ENCODE measurements at places on chromosomes 16 and 17.

DNA sequence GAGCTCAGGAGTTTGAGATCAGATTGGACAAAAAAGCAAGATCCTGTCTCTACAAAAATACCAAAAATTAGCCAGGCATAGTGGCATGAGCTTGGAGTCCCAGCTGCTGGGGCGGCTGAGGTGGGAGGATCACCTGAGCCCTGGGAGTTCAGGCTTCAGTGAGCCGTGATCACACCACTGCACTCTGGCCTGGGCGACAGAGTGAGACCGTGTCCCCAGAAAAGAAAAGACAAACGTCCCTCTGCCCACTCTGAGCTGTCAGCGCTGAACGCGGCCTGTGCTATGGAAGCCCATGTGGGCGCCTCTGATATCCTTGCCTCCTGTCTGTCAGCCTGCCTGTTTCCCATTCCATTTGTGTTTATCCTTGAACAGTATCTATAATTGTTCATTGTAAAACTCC lies 50.7 kb downstream of the FOXK2 start:
- no peak for DNase-seq

DNA sequence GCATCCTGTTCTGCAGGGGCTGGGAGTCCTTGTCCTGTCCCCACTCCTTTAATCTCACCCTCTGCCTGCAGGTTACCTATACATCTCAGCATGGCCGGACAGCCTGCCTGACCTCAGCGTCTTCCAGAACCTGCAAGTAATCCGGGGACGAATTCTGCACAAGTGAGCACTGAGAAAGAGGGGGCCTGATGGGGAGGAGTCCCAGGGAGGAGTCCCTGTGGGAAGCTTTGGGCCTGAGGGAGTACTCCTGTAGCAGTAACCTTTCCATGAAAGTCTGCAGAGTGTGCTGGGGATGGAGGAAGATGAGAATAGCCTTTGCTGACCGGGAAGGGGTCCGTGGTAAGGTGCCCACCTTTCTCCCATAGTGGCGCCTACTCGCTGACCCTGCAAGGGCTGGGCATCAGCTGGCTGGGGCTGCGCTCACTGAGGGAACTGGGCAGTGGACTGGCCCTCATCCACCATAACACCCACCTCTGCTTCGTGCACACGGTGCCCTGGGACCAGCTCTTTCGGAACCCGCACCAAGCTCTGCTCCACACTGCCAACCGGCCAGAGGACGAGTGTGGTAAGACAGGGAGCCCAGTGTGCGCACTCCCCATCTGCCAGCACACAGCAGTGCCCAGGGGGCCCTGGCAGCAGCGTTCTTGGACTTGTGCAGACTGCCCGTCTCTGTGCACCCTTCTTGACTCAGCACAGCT lies 14.8 kb downstream of the MIEN1 start:
- no peak for DNase-seq

- DNase-seq: no peak
Measured at GRCh38 chr17:63435681-63436522, 10.2 kb downstream of the CYB561 start.

DNA sequence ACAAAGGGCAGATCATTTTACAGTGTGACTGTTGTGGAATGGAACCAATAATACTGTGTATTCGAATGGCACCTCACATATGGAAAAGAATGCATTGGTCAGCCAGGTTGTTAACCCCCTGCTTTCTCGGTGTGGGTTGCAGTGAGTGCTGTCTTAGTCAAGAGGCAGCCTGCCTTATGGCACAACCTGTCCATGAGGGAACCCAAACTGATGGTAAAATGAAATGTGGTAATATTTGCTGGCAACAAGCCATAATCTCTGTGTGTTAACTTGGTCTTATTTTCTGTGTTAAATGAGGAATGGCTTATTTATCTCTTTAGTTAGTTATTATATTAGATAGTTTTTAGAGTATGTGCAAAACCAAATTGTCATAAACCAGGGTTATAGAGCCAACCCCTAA lies 81.6 kb downstream of the TMC6 start:
- DNase-seq: no peak

DNA sequence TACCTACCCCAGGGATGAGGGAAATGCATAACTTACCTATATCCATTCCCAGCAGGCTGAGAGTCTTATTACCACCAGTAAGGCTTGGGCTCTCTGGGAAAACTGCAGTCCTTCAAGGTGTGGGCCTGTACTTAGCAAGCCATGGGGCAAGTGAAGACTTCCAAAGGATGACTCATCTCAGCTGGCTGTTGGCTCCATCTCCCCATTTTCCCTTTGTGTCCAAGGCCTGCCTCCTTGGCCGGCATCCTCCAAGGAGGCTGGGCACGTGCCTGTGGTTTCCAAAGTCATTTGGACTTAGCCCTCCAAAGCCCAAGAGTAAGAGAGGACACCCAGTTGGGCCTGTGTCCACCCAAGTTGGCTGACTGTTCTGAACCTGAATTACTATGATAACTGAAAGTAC lies 89.8 kb downstream of the TMEM100 start:
- no peak for DNase-seq

DNA sequence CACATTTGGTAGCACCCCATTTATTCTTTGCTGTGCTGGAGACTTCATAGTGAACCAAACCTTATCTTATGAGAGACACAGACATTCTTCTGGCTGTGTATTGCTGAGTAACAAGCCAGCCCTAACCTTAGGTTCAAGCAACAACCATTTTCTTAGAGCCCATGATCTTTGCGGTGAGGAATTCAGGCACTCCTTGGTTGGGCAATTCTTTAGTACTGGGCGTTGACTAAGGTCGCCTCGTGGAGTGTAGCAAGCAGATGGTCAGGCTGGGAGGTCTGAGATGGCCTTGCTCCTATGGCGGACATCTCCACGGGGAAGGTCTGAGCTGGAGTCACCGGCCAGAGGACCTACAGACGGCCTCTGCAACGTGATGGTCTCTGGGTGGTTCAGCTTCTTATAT lies 43.1 kb downstream of the ARSG start:
- DNase-seq: no peak

- DNase-seq: no peak
Measured at GRCh38 chr16:86391486-86391885, 118.8 kb upstream of the FOXF1 start.

GRCh38 chr16:84545114-84545737 lies 40.8 kb upstream of the MEAK7 start:
- DNase-seq: no peak

- no peak for DNase-seq
Measured at GRCh38 chr17:71511266-71511995, 609.4 kb upstream of the SOX9 start.

DNA sequence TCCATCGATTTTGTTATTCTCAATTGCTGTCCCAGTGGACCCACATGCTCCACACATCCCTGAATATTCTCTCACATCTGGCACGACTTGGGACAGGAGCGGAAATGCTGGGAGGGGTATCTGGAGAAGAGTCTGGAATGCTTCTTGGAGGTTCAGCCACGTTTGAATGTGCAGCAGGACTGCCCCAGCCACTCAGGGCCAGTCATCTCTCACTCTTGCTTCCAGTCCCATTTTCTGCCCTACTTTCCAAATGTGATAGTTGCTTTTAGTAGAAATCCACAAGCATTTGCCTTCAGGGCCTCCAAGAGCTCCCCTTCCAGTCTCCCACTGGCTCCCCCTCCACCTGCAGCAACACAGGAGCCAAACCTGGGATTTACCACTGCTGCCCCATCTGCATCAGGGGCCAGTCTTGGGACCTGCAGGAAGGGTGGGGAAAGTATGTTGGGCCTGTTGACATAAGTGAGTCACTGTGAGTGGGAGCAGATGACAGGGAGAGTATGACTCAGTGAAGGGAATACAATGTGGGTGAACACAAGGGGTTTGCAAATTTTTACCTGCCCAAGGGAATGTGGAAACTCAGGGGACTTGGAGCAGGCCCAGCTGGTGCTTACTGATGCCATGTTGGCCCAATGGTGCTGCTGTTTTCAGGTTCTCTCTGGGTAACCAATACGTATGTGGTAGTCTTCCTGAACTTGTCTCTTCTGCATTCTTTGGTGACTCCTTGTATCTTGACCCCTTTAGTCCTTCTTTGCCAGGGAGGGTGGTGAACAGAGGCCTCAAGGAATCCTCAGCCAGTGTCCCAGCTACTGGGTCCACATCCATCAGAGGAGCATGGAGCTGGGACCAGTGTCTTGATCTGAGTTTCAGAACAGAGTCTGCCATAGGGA lies 78.8 kb upstream of the CRHR1 start:
- no peak for DNase-seq

DNA sequence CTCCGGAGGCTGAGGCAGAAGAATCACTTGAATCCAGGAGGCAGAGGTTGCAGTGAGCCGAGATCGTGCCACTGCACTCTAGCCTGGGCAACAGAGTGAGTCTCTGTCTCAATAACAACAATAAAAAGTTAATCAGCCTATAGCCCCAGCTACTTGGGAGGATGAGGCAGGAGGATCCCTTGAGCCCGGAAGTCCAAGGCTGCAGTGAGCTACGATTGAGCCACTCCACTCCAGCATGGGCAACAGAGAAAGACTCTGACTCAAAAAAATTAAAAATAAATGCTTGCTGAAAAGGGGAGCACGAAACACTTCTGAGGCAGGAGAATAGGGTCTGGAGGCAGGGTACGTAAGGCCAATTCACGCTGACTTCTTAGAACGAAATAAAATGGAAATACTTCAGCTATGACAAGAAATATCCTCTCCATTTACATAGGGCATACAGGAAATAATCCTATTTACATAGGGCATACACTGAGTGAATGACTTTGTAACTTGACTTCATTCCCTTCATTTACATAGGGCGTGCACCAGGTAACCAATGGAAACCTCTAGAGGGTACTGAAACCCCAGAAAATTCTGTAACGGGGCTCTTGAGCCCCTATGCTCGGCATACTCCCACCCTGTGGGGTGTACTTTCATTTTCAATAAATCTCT lies 3.2 kb upstream of the PRPSAP1 start:
- peak; percentile 37 for DNase-seq

DNA sequence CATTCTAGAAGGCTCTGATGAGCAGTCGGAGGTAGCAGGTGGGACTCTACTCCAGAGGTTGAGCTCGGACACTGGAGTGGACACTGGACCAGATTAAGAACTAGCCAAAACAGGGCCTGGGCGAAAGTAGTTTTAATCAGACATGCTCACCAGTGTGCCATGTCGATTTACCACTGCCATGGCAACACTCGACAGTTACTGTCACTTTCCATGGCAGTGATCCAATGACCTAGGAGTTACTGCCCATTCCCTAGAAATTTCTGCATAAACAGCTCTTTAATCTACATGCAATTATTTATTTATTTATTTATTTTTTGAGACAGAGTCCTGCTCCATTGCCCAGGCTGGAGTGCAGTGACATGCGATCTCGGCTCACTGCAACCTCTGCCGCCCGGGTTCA lies 7.2 kb upstream of the METTL9 start:
- DNase-seq: no peak

GRCh38 chr17:27860971-27861664 lies 32.0 kb downstream of the LYRM9 start:
- DNase-seq: no peak

DNA sequence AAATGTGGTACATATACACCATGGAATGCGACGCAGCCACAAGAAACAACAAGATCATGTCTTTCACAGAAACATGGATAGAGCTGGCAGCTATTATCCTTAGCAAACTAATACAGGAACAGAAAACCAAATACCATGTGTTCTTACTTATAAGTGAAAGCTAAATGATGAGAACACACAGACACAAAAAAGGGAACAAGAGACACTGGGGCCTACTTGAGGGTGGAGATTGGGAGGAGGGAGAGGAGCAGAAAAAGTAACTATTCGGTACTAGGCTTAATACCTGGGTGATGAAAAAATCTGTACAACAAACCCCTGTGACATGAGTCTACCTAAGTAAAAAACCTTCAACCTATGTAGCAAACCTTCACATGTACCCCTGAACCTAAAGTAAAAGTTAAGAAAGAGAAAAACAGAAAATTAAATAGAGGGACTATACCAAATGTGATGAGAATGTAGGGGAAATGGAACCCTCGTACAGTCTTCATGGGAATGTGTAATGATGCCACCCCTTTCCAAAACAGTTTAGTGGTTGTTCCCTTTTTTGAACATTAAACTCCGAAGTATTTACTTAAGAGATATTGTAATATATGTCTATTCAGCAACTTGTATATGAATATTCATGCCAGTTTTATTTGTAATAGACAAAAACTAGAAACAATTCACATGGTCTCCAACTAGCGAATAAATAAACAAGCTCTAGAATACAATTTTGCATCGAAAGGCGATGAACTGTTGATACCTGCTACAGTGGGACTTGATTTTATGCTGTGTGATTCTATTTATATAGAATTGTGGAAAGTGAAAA lies 33.9 kb downstream of the AHSP start:
- no peak for DNase-seq

- peak; percentile 65 for DNase-seq
Measured at GRCh38 chr16:23182206-23182678, 303 bp upstream of the SCNN1G start.

GRCh38 chr16:651844-652243 lies 2.7 kb downstream of the WDR90 start:
- DNase-seq: no peak

GRCh38 chr16:76276745-76277438 lies at the start of gene CNTNAP4:
Gene CNTNAP4 (plus strand): TSS chr16:76277401. CDS start chr16:76277663, 262 bp downstream.
- no peak for DNase-seq

- DNase-seq: no peak
Measured at GRCh38 chr16:30895627-30896260, 670 bp upstream of the CTF1 start.

GRCh38 chr17:46009681-46010596 lies 10.9 kb downstream of the STH start:
- DNase-seq: no peak

All from NAMALWA (cell line).